ENCODE measurements at places on chromosomes 2 and 18.

GRCh38 chr2:96264656-96265348 lies 995 bp downstream of the TMEM127 start:
- DNase-seq: no peak

GRCh38 chr2:172836347-172836821 lies 100.7 kb downstream of the RAPGEF4 start:
- peak; percentile 50 for DNase-seq

GRCh38 chr2:74927621-74928020 lies 30.8 kb upstream of the POLE4 start:
- DNase-seq: no peak

DNA sequence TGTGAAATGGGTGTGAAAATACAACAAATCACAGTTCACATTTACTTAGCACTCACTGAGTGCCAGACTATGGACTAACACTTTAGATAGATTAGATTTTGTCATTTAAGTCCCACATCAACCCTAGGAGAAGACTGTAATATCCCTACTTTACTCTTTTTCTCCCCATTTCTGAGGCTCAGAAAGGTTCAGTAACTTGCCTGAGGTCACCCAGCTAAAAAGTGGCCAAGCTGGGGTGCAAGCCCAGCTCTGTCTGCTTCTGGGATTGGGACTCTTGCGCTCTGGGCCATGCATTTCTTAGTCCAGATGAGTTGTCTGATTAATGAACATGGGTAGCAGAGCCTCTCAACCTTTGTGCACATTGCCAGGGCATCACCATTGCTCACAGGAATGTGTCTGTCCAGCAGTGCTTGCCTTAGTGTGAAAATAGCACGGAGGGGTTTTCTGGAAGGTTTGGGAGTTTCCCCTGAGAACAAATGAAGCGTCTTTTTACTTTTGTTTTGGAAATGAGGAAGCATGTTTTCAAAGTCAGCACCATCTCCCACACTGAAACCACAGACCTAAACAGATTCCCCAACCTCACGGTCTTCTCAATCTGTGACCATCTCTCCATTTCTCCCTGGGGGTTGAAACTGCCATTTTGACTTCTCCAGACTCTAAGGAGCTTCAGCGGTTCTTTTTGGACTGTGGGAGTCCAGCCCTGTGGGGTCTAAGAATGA lies 31.9 kb downstream of the NRP2 start:
- peak; percentile 53 for DNase-seq

DNA sequence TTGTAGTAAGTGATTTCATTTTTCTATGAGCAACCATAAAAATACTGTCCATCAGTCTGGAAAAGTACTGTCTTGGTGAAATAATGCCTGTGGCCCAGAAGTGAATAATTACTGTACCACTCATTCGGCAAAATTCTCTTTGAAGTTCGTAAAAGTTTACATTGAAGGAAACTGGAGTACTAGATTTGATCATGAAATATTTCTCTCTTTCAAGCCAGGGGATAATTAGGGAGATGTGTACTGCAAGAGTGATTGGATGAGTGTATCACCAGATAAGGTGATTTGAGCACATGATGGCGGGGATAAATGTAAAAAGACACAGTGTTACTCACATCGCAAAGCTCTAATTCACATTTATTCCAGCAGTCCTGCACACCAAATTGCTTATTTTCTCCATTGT lies 883.2 kb upstream of the PIK3C3 start:
- DNase-seq: no peak

- DNase-seq: no peak
Observed at GRCh38 chr18:48292782-48293424, 116.3 kb downstream of the ZBTB7C start.

GRCh38 chr2:56537756-56538155 lies 354.0 kb downstream of the CCDC85A start:
- DNase-seq: no peak

DNA sequence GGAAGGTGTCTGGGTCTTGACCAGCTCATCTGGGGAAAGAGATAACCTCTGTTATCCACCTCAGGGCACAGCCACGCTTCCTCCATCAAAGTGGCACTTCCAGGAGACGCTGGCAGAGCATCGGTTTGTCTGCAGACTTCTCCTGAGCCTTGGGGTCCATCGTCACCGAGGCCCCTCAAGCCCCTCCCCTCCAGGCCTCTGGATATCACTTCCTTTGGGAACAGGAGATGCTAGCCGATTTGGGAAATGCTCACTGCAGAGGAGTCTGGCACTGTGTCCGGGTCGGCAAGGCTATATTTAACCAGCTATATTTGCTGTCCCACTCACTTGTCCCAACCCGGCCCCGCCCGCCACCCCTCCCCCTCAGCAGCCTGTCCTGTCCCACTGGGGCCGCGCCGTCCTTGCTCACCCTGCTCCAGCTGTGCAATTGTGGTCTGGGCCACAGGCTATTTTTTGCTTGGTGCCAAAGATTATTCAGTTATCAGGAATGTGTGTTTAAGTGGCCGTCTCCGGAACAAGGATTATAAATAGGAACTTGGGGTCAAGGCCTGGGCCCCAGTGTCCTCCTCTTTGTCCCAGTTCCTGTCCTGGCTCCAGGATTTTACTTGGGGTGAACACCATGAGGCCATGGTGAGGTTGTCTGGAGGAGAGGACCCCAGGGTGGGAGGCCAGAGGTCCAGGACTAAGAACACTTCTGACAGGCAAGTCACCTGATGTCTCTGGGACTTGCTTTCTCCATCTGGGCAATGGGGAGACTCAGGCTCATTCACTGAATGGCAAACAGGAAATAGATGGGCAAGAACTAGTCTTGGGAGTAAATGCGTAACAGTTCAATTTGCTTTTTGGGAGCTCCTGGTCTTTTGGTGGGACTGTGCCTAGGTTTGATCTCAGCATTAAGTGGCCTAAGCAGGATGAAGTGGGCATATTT lies 263.6 kb downstream of the DYSF start:
- peak; percentile 39 for DNase-seq

DNA sequence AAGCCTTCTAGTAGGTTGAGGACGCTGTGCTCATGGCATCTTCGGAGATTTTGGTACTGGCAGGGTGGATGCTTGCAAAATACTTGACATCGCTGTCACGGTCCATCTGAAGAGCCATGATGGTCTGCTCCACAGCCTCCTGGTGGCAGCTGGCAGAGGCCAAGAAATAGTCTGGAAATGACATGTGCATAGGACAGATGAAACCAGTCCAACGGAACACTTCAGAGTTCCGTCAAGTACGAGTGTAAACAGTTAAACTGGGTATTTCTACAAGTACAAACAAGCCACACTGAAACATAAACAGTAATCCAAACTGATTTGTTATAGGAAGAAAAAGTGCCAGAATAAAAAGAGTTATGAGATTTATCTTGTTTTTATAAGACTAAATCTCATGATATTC lies 66.6 kb downstream of the PPP4R1 start:
- DNase-seq: peak; percentile 47

- no peak for DNase-seq
Observed at GRCh38 chr2:86645752-86646151, 22.1 kb upstream of the RNF103 start.

GRCh38 chr2:73006969-73007710 lies 64.4 kb downstream of the SFXN5 start:
- DNase-seq: no peak

- no peak for DNase-seq
Observed at GRCh38 chr2:150591496-150592285, 104.2 kb upstream of the RND3 start.

DNA sequence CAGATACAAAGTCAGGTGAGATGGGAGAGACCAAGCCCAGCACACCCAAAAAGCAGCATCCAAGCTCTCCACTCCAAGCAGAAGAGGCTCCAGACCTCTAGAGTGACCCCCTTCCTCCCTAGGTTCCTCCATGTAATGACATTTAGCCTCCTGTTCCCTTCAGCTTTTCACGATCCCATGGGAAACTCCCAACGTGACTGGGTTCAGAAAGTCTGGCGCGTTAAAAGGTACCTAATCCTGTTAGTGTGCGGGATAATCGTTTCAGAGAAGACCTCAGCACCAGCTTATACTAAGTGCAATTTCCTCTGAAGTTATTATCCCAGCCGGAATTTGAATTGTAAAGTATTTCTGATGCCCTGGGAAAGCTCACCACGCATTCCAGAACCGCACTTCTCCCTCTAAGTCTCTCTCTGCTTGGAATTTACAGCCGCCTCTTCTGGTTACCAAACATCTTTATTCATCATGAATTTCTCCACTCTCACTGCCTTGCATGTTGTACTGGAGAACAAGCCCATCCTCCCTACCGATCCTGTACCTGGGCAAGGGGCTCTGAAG lies 46.9 kb downstream of the CCBE1 start:
- no peak for DNase-seq

DNA sequence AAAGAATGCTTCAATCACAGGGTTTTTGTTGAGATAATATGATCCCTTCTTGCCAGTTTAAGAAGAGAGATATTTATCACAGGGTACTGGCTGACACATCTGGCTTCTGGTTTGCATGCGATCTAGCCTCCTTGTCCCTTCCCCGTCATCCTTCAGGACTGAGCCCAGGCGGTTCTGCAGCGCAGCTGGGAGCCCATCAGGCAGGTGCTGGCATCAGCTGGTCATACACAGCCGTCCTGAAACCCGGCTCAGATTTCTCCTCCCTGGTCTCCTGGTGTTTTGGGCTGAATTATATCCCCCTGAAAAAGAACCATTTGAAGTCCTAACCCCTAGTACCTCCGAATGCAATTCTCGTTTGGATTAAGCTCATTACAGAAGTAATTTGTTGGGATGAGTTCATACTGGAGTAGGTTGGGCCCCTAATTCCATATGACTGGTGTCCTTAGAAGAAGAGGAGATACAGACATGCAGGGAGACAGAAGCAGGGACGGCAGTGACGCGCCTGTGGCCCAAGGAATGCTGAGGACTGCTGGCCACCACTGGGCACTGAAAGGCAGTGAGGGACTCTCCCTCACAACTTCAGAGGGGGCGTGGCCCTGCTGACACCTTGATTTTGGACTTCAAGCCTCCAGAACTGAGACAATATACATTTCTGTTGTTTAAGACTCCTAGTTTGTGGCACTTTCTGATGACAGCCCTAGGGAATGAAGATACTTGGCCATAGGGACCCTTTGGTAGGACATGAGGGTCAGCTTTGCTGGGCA lies 83.9 kb upstream of the ODC1 start:
- no peak for DNase-seq

- no peak for DNase-seq
Observed at GRCh38 chr2:141618457-141618856, 512.4 kb downstream of the LRP1B start.

DNA sequence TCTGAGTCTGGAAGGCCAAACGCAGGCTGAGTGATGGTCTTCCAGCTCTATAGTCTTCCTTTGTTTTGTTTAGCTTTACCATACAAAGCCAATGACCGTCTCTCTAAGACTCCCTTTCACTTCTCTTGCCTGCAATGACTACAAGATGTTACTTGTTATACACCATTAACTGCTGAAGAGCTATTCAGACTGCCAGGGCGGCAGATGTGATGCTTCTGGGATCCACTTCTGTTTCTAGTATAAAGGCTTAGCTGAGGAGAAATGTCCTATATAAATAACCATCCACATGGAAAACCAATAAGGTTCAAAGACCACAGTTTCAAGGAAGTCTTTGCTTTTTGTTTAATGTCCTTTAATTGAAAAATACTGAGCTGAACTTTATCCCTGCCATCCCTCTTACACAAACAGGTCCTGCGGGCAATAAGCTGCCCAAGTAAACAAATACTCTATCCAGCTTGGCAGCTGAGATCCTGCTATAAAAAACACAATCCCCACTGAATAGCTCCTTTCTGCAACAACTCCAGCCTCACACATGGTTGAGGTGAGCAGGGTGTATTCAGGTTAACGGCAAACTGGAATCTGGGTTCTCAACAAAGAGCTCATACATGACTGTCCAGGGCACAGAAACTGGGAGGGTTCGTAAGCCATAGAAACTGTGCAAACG lies 124.6 kb downstream of the VIT start:
- peak; percentile 8 for DNase-seq

DNA sequence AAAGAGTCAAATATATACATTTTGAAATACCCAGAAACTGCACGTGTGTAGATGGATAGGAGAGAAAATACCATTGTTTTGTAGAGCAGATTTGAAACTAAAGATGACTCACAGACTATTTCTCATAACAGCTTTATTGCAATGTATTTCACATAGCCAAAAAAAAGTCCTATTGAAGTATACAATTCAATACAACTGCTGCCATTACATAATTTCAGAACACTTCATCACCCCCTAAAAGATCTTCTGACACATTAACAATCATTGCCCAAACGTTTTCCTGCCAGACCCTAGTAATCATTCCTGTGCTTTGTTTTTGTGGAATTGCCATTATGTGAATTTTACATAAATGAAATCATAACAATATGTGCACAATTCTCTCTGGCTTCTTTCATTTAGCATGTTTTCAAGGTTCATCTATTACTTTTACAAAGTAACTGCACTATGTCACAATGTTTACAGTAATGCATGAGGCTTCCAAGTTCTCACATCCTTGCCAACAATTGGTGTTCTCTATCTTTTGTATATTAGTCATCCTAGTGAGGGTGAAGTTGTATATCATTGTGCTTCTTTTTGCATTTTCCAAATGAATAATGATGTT lies 378.6 kb upstream of the CWC22 start:
- DNase-seq: peak; percentile 89

DNA sequence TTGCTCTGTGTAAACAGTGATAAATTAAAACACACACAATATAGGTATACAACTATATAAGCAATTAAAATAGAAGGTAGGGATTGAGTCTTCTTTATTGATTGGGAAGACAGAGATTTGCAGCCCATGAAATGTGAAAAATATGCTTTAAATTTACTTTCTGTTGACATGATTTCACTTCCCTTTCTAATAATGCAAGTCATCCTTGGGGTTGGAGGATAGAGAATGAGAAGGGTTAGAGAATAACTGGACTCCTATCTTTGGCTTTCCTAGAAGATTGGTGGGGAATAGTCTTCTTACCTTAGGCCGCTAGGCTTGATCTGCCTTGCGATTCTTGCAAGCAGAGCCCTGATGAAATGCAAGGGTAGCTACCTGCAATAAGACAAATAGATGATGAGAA lies 339.8 kb downstream of the NYAP2 start:
- no peak for DNase-seq

DNA sequence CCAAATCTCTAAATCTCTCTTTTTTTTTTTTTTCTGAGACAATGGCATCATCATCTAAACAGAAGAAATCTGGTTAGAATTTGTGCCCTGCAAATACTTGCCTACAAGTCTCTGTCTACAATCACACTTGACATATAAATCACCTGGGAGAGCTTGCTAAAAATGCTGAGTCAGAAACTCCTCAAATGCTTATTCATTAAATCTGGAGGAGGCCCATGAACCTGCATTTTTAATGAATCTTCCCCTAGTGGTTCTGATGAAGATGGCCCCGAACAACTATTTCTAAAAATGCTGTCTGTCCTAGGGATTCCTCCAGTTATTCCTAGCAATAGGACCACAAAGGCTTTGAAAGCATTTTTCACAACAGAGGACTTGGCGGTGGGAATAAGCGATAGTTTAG lies 1.6 kb upstream of the CSRNP3 start:
- no peak for DNase-seq

- no peak for DNase-seq
Observed at GRCh38 chr2:237643582-237644380, 16.4 kb downstream of the LRRFIP1 start.

- DNase-seq: peak; percentile 66
Observed at GRCh38 chr2:205411558-205411957, 270.7 kb upstream of the NRP2 start.
